CD4-positive, alpha-beta T cell treated with Interleukin-17A for 4 hours (primary cell): ENCODE measurements at places on chromosomes 7 and 10.

DNA sequence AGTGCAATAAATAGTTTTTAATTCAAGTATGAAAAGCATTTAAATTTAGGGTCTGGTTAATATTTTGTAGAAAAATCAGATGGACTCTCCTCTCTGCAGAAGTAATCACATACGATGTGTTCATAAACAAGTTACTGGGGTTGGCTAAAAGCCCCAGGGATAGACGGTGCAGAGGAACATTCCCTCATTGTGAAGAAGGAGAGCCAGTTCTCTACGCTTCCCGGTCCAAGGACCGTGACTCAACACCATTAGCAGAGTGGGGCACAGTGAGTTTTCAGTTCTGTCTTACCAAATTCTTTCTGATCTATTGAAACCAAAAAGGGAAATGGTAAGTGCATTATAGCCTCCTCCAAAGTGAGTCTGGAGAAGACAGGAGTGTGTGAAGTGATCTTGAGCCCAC is 327.8 kb downstream of the WDR37 start:
- DNase-seq, result no peak

- DNase-seq, result no peak
These were observed 34.3 kb downstream of the PYROXD2 start for GRCh38 chr10:98380493-98381339.

GRCh38 chr7:299169-299568 is 9.2 kb downstream of the FOXL3 start:
- no peak for DNase-seq

GRCh38 chr10:105774351-105774750 is 1133.3 kb downstream of the SORCS3 start:
- DNase-seq, result no peak

GRCh38 chr7:148503900-148504487 is 86.6 kb upstream of the C7orf33 start:
- DNase-seq, result no peak

- DNase-seq, result no peak
These were observed 38.3 kb upstream of the PPP2R2D start for GRCh38 chr10:131862548-131862947.

DNA sequence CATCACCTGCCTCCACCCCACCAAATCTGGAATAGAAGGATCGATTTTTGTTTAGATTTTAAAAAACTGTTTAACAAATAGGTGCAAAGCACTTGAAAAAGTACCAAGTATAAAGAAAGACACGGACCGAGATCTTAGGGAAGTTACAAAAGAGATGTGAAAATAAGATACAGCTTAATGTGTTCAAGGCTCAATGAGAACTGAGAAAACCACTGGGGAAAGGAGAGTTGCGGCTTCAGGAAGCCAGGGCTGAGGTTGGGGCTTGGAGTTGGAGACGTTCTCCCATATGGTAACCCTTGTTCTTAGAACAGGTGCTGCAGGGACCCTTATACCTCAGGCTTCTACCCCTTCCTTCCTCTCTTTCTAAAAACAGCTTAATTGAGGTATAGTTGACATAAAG is 140.2 kb downstream of the FANK1 start:
- DNase-seq, result no peak

DNA sequence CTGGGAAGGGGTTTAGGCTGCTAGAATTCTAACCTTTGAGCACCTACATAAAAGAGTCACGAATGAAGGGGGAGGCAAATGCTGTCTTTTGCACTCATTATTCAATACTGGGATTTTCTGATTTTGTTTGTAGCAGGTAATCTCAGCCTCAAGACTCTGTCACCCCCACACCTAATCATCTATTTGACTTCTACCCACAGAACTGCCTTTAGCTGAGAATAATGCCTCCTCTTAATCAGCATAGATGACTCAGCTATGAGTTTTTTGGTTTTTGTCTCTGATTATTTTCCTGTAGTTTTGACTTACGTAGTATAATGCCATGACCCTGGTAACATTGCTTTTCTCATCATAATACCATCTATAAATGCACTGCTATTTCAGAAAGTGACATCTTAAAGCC is 42.7 kb upstream of the CACNB2 start:
- no peak for DNase-seq

GRCh38 chr10:104252368-104252767 is 2.3 kb upstream of the GSTO1 start:
- DNase-seq, result no peak

DNA sequence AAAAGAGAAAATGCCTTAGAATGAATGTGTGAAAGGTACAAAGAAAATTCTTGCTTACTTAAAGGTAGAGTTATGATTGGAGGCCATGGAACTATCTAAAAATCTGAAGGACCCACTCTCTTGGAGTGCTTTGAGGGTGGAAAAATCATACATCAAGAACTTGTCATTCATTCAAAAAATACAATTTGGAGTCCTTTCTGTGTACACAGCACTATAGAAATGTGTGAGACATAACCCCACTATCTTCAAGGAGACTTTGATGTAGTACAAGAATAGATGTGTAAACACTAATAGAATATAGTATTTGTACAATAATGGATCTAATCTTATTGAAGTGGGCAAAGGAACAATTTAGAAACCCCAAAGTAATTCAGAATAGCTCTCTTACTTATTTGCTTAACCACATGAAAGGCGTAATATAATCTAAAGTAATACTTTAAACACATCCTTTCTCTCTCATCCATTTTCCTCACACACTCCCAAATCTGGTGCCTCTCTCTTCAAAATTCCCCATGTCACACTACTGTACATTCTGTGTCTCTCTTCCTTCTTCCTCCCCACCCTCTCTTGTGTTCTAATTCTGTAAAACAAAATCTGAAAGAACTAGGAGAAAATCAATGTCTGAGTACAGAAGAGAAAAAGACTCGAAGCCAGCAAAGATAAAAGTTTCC is 166.7 kb downstream of the DNAJB9 start:
- DNase-seq, result no peak

GRCh38 chr10:116045366-116046356 is 227.3 kb downstream of the GFRA1 start:
- no peak for DNase-seq

DNA sequence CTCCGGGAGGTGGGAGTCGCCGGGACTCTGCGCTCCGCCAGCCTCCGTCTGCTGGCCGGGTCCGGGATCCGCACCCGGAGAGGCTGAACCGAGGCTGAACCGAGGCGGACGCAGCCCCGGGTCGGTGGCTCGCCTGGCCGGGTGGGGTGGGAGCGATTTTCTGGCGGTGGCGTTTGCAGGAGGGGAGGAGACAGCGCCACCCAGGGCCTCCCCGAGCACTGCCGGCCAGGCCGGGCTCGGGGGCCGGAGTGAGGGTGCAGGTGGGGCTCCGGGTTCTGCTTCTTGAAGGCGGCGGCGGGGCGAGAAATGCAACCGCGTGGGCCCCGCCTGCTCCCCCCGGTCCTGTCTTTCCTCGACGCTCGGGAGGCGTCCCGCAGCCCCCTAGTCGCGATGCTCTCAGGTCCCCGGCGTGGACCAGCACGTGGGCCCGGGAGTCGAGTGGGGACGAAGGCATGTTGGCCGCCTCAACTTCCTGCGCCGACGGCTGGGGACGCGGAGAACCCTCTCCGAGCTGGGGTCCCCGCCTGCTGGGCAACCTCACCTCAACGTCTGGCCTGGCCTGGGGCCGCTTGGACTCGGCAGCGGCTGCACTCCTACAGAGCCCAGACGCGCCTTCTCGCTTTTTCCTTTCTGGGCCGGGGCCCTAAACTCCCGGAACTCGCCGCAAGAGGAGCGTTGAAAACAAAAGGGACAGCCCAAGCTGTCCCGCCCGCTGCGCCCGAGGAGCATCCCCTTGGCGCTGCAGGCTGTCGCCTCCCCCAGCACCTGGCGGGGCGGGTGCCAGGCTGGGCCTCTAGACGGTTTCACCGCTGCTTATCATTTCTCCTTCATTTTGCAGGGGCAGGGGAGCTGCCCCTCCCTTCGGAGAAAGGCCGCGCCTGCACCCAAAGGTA is 25.2 kb upstream of the VAX1 start:
- no peak for DNase-seq

DNA sequence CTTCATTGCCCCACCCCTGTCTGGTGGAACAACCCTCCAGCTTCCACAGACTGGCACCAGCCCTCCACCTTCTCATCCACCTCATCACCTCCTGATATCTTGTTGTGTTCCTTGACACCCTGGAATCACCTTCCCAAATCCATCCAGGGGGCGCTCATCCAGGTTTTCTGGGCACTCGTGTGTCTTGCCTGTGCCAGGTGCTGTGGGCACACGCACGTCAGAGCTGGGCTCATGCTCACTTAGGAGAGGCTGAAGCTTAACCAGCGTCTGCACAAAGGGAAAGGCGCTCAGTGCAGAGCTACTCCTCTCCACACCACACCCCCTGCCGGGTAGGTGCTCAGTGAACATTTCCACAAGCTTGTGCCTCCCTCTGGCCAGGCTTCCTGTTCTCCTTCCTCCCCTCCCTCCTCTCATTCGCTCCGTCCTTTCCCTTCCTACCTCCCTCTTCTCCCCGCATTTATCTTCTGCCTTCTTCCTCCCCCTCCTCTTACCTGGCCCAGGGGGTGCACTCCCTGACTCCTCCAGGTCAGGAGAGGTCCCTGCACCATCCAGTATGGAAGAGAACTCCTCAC is 4.8 kb downstream of the ADCYAP1R1 start:
- DNase-seq, result no peak

DNA sequence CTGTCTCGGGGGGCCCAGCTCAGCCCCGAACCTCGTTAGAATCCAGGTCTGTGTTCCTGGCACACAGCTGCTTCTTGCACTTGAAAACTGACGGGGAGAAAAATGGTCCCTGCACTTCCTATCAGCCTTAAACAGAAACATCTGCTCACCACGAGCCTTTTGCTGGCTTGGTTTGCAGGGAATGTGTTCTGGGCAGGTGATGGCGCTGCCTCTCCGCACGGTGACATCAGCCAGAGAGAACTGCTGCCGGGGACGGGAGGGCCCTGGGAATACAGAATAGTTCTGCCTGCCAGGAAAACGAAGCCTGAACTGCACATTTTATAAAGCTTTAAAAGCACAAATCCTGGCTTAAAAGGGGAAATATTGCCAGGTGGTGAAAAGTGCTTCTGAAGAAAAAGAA is 622.5 kb downstream of the TYW1 start:
- DNase-seq, result no peak
